GM06990 (cell line): ENCODE measurements at places on chromosomes 1 and 21.

DNA sequence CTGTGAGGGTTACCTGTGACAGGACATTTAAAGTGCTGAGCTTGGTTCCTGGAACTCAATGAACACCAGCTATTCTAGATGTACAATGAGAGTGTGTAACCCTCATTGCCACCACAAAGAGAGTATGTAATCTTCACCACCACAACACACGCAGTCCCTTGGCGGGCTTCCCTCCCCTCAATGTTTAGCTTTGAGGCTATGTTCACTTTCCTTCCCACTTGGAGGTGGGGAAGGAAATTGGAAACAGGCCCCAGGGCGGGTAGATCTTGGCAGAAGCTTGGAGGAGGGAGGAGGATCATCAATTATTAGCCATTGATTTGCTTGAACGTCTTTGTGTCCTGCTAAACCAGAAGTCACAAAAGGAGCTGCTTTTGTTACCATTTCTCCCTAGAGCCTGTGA is 8.3 kb upstream of the COL16A1 start:
- DNase-seq = no peak

- no peak for DNase-seq
These were observed 689.9 kb downstream of the MATN1 start for GRCh38 chr1:30033256-30034104.

DNA sequence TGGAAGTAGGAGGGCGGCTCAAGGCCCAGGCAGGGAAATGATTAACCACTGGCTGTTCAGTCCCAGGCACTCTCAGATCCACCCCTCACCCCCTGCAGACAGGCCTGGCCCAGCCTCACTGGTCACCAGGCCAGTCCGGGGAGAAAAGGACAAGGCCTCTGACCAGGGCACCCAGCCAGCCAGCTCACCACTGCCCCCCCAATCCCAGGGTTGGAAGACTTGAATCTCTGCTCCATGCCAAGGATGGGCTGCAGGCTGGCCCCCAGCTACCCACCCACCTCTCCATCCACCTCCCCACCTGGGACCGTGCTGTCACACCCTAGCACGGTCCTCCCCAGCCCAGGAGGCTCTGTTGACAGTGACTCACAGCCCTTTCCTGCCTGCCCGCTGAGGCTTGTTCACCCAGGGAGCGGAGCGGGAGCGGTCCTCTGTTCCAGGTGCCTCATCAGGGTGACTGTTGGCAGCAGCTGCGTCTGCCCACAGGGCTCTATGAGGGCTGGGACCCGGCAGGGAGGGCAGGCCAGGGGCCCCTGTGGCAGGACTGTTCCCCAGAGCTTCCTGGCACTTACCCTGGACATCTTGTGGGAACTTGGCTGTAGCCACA is 2.2 kb downstream of the LAD1 start:
- no peak for DNase-seq

DNA sequence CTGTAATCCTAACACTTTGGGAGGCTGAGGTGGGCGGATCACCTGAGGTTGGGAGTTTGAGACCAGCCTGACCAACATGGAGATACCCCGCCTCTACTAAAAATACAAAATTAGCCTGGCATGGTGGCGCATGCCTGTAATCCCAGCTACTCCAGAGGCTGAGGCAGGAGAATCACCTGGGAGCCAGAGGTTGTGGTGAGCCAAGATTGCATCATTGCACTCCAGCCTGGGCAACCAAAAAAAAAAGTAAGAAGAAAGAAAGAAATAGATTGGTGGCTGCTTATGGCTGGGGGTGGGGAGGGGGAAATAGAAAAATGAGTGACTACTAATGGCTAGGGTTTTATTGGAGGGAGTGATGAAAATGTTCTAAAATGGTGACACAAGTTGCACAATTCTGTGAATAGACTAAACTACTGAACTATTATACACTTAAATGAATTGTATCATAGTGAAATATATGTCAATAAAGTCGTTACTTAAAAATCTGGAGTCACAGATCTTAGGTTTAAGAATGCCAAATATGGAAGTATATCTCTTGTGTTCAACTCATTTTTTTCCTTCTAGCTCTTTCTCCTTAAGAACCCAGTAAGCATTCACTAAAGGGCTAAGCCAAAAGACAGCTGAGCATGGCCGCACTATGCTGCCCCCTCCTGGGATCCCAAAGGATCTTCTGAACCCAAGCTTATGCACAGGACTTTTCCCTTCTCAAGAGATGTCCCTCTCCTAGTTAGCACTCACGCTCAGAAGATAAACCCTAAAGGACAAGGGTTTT is 3.2 kb upstream of the NPL start:
- no peak for DNase-seq

GRCh38 chr1:29470788-29471119 is 234.4 kb downstream of the PTPRU start:
- no peak for DNase-seq

DNA sequence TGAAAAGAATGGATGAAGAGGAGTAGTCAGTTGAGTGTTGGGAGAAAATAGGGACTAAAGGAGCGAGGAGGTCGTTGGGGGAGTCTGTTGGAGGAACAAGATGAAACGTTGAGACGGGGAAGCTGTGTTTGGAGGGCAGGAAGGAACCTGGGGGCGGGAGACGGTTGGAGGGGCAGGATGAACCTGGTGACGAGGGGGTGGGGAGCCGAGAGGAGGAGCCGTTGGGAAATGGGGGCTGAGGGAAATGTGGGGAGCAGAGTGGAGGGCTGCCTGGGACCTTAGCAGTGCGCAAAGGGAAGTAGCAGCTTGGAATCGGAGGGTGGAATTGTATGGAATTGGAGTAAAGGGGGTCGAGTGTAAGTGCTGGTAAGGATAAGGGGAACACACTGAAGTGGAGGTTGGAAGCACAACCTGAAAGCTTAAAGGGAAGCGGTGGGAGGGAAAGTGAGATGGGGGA is 630 bp downstream of the MTF2 start:
- peak; percentile 39 for DNase-seq

DNA sequence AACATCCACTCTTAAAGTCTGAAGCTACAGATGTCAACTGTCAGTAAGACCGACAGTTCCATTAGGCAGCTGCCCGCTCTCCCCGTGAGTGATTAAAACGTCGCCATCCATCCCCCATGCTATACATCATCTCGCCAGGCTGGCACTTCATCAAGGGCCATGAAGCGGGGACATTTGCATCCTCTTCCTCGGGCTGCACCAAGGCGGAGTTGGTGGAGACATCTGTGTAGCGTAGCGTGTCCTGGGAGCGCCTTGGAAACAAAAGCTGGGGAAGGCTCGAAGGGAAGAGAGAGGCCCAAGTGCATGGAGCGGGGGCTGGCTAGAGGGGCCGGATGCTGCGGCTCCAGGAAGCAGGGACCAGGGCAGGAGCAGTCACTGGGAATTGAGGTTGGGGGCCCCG is 250.1 kb downstream of the KAZN start:
- DNase-seq = no peak

DNA sequence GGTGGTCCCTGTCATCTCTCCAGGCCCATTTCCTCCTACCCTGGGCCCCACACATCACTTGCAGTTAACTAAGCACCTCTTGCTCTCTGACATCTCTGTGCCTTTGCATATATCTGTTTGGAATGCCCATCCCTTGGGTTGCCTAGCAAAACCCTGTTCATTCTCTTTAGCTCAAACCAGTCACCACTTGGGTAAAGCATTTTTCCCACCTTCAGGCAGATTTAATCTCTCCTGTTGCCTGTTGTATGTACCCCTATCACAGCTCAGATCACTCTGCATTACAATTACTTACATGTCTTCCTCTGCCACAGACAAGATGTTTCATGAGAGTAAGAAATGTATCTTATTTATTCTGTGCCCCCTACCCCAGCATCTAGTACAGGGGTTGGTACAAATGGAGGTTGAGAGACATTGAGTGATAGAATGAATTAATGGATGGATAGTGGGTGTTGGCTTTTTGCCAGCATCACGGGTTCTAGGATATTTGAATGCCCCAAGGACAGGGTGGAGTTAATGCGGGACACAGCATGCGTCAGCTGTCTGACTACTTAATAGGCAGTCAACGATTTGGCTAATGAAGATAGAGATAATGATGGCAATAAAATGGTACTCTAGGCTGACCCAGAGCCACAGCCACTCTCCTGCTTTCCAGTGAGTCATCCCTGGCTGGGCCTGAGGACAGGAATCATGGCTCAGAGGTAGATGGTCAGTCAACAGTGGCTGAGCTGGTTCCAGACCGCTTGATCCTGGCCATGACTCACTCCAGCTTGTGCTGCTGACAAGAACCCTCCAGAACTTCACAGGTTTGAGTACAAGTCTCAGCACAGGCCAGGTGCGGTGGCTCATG is 6.5 kb downstream of the NR0B2 start:
- DNase-seq = no peak

- DNase-seq = no peak
These were observed 730.7 kb upstream of the ADGRL4 start for GRCh38 chr1:79737193-79737592.

DNA sequence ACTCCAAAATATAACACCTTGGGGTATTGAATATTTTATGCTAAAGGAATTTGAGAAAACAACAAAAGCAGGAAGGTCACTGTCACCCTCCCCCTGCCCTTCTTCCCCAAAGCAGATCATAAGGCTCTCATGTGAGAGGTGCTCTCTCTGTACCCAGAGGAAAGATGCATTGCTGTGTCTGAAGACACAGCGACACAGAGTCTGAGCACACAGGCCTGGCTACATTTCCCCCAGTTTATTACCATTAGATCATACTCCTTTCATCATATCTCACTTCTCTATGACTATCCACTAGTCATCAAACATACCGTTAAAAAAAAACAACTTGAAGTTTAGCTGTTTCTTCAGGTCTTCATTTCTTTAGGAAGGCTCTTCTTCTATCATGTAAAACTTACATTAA is 127.1 kb downstream of the PPIAL4G start:
- DNase-seq = no peak

GRCh38 chr1:110690709-110691365 is 16.1 kb upstream of the KCNA3 start:
- no peak for DNase-seq

DNA sequence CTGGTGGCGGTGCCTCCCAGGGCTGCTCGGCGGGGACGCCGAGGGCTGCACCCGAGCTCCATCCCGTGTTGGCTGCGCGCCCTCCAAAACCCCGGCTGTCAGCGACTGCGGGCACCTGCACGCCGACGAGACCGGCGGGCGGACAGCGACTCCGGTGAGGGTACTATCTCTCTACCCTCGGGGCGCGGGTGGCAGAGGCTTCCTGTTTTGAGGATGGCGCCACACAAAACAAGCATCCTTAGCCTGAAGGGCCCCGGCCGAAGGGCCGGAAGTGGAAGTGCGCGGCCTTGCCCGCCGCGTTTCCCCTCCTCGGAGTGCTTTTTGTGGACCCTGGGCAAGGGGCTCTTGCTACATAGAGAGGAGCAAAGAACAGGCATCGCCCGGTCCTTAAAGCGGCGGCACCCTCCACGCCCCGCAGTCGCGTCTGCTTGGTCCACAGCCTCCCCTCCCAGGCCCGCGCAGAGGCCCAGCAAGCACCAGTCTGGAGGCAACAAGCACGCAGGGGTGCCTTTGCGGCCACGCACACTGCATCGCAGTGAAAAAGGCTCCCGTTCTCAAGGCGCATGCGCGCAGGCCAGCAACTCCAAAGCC is 561 bp upstream of the COQ8A start:
- DNase-seq = no peak

GRCh38 chr1:44326024-44326701 is 28.9 kb downstream of the ERI3 start:
- no peak for DNase-seq

DNA sequence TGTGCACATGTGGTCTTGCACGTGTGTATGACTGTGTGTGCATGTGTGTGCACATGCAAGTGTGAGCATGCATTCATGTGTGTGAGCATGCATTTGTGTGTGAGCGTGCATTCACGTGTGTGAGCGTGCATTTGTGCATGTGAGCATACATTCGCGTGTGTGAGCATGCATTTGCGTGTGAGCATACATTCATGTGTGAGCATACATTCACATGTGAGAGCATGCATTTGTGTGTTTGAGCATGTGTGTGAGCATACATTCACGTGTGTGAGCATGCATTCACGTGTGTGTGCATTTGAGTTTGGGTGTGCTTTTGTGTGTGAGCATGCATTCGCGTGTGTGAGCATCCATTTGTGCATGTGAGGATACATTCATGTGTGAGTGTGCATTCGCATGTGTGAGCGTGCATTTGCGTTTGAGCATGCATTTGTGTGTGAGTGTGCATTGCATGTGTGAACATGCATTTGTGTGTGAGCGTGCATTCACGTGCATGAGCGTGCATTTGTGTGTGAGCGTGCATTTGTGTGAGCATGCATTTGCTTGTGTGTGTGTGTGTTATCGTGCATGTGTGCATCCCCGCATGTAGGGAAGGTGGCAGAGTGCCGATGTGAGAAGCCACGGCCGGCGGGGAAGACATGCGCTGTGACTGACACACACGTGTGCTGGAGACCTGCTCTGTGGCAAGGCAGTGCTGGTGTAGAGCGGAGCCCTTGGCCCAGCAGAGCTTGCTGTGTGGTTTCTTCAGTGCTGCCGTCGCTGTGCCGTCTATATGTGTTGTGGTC is 18.2 kb downstream of the ITGB2 start:
- no peak for DNase-seq

GRCh38 chr1:205317311-205317917 is 4.1 kb downstream of the NUAK2 start:
- no peak for DNase-seq

GRCh38 chr1:201692555-201693394 is 136.2 kb upstream of the IPO9 start:
- DNase-seq = no peak

DNA sequence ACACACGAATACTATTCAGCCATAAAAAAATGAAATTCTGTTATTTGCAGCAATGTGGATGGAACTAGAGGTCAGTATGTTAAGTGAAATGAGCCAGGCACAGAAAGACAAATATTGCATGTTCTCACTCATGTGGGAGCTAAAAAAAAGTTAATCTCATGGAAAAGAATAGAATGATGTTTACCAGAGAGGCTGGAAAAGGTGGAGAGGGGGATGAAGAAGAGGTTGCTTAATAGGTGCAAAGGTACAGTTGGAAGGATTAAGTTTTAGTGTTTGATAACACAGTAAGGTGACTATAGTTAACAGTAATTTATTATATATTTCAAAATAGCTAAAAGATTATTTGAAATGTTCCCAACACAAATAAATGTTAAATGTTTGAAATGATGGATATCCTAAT is 10.8 kb upstream of the RGL1 start:
- no peak for DNase-seq

GRCh38 chr1:78387871-78388270 is 102.9 kb upstream of the PTGFR start:
- DNase-seq = no peak

DNA sequence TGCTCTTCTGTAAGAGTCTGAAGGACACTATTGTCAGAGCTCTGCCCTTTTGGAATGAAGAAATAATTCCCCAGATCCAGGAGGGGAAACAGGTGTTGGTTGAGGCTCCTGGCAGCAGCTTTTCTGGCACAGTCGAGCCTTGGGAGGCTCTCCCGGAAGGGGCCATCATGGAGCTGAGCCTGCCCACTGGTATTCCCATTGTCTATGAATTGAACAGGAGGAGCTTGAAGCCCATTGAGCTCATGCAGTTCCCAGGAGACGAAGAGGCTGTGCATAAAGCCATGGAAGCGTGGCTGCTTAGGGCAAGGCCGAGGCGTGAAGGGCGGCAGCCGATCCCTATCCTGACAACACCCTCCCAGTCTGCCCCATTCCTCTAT is 26.6 kb downstream of the UBE4B start:
- no peak for DNase-seq

GRCh38 chr1:45876000-45876617 is 72.7 kb downstream of the MAST2 start:
- DNase-seq = no peak

- DNase-seq = no peak
These were observed 60.9 kb downstream of the ABL2 start for GRCh38 chr1:179168536-179168935.

- no peak for DNase-seq
These were observed 40.6 kb downstream of the EEIG2 start for GRCh38 chr1:108600504-108600903.
